ENCODE measurements at places on chromosomes 5 and 9.

- no peak for DNase-seq
Observed at GRCh38 chr9:132762896-132763295, 92.6 kb downstream of the GTF3C4 start.

GRCh38 chr9:16289639-16290038 lies 580.8 kb downstream of the BNC2 start:
- no peak for DNase-seq

GRCh38 chr5:42500003-42500599 lies 76.9 kb downstream of the GHR start:
- DNase-seq: no peak

GRCh38 chr5:79189439-79190234 lies 46.3 kb upstream of the JMY start:
- no peak for DNase-seq

DNA sequence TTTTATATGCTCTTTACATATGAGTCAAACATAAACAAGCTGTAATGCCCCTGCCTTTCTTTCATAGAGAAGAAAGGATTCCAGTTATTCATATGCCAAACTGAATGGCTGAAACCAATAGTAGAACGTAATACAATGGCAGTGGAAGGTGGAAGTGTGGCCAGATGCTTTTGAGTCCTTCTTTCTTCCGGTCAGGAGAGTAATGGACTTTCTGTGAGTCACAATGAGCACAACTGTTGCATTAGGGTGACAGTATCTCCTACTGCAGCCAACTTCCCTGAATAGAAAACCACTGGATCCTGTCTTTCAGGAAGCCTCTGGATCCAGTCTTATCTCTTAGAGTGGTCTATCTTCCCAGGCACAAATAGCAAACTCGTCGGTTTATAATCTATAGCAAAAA lies 855.2 kb downstream of the MAT2B start:
- DNase-seq: no peak

GRCh38 chr5:10729320-10730042 lies 31.6 kb downstream of the DAP start:
- no peak for DNase-seq

DNA sequence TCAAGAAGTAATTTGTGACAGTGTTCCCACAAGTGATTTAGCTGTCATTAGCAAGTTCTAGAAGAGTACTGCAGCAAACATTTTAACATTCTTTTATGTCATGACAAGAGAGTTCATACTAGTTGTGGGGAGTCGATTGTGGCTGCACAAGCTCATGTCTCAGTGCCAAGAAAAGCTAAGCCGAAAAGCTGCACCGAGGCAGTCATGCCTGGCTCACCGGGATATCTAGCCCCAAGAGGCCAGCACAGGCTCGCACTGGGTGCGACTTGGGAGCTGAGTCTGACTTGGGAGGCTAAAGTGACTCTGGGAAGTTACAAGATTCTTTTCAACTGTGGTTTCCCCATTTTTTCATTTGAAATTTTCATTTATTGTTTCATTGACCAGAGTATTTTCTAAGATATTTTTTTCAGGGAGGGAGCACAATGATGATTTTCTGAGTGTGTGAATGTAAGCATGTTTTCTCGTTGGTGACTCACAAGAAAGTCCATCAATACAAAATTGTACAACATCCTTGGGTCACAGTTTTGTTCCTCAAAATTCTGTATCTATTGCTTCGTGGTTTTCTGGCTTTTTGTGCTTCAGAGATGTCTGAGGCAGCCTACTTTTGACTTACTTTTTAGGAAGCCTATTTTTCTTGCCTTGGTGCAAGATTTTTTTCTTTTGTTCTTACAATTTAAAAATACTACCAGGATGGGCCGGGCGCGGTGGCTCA lies 18.7 kb downstream of the CAST start:
- no peak for DNase-seq
